ENCODE measurements at places on chromosomes 6 and 20.

DNA sequence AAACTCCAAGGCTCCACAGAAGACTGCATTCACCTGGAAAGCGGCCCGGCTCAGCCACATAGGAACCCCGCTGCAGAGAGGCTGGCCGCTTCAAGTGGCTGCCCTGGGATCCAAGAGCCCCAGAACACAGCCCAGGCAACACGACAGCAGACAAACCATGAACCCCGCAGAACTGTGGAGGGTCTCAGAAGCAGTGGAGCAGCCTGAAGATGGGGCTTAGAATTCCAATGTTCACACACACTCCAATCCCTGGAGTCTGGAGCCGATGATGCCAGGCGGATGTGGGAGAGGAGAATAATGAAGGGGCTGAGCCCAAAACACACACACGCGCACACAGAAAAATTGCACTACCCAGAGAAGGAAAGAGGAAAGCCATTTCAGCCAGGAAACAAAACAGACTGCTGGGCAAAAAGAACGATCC lies 52.4 kb downstream of the NINL start:
- DNase-seq: no peak

DNA sequence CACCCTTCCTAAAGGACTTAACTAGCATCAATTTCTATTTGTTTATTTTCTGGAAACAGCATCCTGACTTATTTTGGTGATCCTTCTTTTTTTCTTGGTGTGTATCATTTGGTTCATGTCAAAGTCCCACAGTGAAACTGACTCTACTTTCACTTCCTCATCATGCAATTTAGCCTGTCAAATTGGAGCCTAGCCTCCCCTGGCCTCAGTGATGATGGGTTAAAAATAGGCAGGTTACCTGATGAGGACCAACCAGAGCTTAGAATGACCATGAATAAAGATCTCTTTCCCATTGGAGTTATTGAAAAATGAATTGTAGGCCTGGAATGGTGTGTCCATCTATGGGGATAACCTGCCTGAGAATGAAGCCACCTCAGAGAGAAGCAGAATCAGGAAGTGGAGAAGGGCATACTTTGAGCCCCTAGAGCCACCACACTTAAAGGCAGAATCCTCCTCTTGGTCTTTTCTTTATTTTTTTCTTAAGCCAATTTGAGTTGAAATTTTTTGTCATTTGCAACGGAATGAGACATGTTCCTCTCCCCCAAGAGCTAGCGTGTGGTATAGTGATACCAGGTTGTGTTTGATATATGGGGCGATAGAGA lies 105.6 kb downstream of the BTBD3 start:
- DNase-seq: no peak

- no peak for DNase-seq
Measured at GRCh38 chr6:123016431-123017103, 20.5 kb downstream of the CLVS2 start.

DNA sequence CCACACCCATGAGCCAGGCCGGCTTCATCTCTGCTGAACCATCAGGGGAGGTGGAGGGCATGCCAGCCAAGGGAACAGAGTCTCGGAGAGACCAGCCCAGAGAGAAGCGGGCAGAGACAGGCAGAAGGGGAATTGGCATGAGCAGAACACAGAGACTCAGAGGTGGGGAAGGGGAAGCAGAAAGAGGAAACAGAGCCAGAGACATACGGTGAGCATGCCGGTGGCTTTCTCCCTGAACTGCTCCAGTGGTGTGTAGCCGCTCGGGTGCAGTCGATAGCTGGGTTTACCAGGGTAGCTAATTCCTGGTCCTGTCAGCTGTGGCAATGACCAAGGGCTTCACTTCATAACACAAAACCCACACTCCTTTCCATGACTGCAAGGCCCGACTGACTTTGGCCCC lies 83.6 kb upstream of the CCDC167 start:
- DNase-seq: no peak

DNA sequence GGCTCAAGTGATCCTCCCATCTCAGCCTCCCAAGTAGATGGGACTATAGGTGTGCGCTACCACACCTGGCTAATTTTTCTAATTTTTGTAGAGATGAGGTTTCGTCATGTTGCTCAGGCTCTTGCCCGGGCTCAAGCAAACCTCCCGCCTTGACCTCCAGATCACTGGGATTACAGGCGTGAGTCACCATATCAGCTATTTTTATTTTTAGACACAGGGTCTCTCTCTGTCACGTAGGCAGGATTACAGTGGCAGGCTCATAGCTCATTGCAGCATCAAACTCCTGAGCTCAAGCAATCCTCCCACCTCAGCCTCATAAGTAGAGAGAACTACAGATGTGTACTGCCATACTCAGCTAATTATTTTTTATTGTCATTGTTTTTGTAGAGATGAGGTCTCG lies 41.7 kb downstream of the SLC23A2 start:
- DNase-seq: no peak

- DNase-seq: no peak
Measured at GRCh38 chr6:126181890-126182289, 158.0 kb upstream of the CENPW start.

GRCh38 chr6:15429141-15430110 lies 183.6 kb downstream of the JARID2 start:
- no peak for DNase-seq
